ENCODE measurements at places on chromosomes 3 and 15. TPM values are rescaled to one million over a fixed set of nuclear protein-coding genes. Genes with fewer than 3 reads are reported as not detected.

MNS1 gene
- polyA plus RNA-seq: not detected

CLDN11 gene
- not detected for polyA plus RNA-seq

CAMP gene
- not detected for polyA plus RNA-seq

GNAT1 gene
- not detected for polyA plus RNA-seq

ZIC1 gene
- polyA plus RNA-seq: not detected

NR2F2 gene
- not detected for polyA plus RNA-seq

MINAR1 gene
- not detected for polyA plus RNA-seq

- H3K27ac ChIP-seq: no peak overlapping the region
- peaks cover 56% of the 10 kb centered on the region for H3K4me1 ChIP-seq
- DNase-seq: no peak
- H3K27me3 ChIP-seq: no peaks in the 10 kb centered on the region
Observed at GRCh38 chr3:171245796-171246765, 214.1 kb downstream of the TNIK start.

GRCh38 chr3:37075955-37076354 lies 82.6 kb downstream of the MLH1 start:
- no peaks in the 10 kb centered on the region for H3K27me3 ChIP-seq
- H3K27ac ChIP-seq: no peak overlapping the region
- no peak overlapping the region for H3K4me3 ChIP-seq
- peaks cover 3% of the 10 kb centered on the region for H3K36me3 ChIP-seq
- DNase-seq: no peak

DNA sequence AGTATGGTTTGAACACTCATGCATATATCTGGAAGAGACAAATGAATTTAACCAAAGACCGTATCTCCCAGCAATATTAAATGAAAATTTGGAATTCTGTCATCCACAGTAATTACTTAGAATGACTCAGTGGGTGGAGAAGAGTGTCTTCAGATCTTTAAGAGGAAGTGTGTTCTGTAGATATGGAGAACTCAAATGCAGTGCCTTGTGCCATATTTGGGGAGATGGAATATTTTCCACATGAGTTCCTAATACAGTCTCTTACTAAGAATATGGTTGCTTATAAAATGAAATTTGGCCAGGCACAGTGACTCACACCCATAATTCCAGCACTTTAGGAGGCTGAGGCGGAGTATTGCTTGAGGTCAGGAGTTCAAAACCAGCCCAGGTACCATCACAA lies 40.5 kb downstream of the ANO10 start:
- no peak overlapping the region for H3K27ac ChIP-seq
- H3K4me1 ChIP-seq: no peaks in the 10 kb centered on the region
- no peak for DNase-seq
- H3K36me3 ChIP-seq: no peaks in the 10 kb centered on the region

GRCh38 chr3:5054098-5054497 lies 68.0 kb upstream of the ARL8B start:
- DNase-seq: no peak

- DNase-seq: no peak
- no peaks in the 10 kb centered on the region for H3K27me3 ChIP-seq
- no peaks in the 10 kb centered on the region for H3K36me3 ChIP-seq
- H3K4me3 ChIP-seq: no peak overlapping the region
- H3K27ac ChIP-seq: no peak overlapping the region
Observed at GRCh38 chr3:106428565-106428994, 559.8 kb upstream of the CBLB start.

DNA sequence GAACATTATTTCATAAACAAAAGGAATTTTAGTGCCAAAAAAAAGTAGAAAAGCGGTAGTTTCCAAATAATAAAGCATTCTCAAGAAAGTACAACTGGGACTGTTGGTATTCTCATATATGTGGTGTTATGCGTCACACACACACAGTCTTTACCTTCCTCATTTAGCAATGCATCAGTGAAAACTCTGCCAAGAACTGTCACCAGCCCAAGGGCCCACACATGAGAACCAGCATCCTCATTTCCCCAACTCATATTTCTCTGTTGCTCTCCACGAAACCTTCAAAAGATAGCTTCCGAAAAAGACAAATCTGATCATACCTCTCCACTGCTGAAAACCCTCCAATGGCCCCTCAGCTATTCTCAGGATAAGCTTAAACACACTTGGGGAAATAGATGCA lies 150.7 kb downstream of the CADPS start:
- H3K36me3 ChIP-seq: no peaks in the 10 kb centered on the region
- H3K4me3 ChIP-seq: no peak overlapping the region
- no peak for DNase-seq
- H3K27me3 ChIP-seq: no peaks in the 10 kb centered on the region
- H3K27ac ChIP-seq: no peak overlapping the region

- H3K4me3 ChIP-seq: no peak overlapping the region
- peaks cover 63% of the 10 kb centered on the region for H3K36me3 ChIP-seq
- no peaks in the 10 kb centered on the region for H3K4me1 ChIP-seq
- no peak for DNase-seq
- H3K27me3 ChIP-seq: no peaks in the 10 kb centered on the region
Observed at GRCh38 chr3:47337656-47338055, 43.2 kb upstream of the PTPN23 start.

DNA sequence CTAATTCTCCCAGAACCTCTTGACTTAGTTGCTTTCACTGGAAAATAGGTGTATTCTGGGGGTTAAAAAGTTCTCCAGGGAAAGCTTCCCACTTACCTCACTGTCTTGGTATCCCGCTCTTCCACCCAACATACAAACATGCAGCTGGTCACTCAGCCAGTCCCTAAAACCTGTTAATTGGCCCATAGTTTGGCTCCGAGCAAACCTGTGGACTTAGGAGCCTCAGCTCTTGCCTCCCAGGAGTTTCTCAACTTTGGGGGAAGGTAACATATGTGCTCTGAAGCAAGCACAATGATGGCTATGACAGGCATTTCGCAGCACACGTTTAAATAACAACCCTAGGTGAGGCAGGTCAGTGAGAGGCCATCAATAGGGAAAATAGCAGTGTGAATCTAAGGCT lies 25.8 kb upstream of the LRRFIP2 start:
- no peaks in the 10 kb centered on the region for H3K36me3 ChIP-seq
- H3K4me1 ChIP-seq: no peaks in the 10 kb centered on the region
- no peak overlapping the region for H3K27ac ChIP-seq
- H3K27me3 ChIP-seq: no peaks in the 10 kb centered on the region
- DNase-seq: no peak

- H3K27me3 ChIP-seq: no peaks in the 10 kb centered on the region
- DNase-seq: no peak
- H3K4me1 ChIP-seq: no peaks in the 10 kb centered on the region
- no peak overlapping the region for H3K27ac ChIP-seq
Observed at GRCh38 chr15:99149366-99149765, 44.5 kb downstream of the SYNM start.

GRCh38 chr3:177286034-177286433 lies 88.8 kb upstream of the TBL1XR1 start:
- H3K36me3 ChIP-seq: no peaks in the 10 kb centered on the region
- peaks cover 19% of the 10 kb centered on the region for H3K4me1 ChIP-seq
- H3K4me3 ChIP-seq: no peak overlapping the region
- H3K27me3 ChIP-seq: no peaks in the 10 kb centered on the region

- DNase-seq: no peak
- H3K4me1 ChIP-seq: no peaks in the 10 kb centered on the region
- no peaks in the 10 kb centered on the region for H3K27me3 ChIP-seq
- H3K27ac ChIP-seq: no peak overlapping the region
Observed at GRCh38 chr3:110262896-110263295, 808.7 kb upstream of the NECTIN3 start.

- H3K4me1 ChIP-seq: no peaks in the 10 kb centered on the region
- H3K36me3 ChIP-seq: no peaks in the 10 kb centered on the region
- H3K27me3 ChIP-seq: no peaks in the 10 kb centered on the region
- H3K27ac ChIP-seq: no peak overlapping the region
Observed at GRCh38 chr3:168968609-168969008, 694.9 kb downstream of the MECOM start.

- no peaks in the 10 kb centered on the region for H3K36me3 ChIP-seq
- DNase-seq: no peak
- no peak overlapping the region for H3K4me3 ChIP-seq
- H3K4me1 ChIP-seq: no peaks in the 10 kb centered on the region
Observed at GRCh38 chr15:77664428-77664827, 31.7 kb upstream of the LINGO1 start.

DNA sequence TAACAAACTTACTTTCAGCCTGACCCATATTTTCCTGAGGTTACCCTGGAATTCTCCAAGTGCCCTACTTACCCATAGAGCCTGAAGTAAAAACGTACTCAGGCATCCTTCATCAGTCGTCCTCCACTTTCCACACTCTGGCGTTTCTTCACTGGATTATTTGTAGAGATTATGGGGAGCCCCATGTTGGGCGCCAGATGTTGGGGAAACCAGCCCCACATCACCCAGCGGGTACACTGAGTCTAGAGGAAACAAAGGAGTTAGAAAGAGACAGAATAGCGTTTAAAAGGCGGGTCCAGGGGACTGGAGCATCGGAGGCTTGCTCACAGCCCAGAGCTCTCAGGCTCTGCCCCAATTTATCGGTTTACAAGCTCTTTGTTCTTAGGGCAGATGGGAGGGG lies 9.7 kb upstream of the SLC28A2 start:
- H3K27me3 ChIP-seq: no peaks in the 10 kb centered on the region
- no peaks in the 10 kb centered on the region for H3K36me3 ChIP-seq
- DNase-seq: peak; percentile 0
- H3K27ac ChIP-seq: no peak overlapping the region

DNA sequence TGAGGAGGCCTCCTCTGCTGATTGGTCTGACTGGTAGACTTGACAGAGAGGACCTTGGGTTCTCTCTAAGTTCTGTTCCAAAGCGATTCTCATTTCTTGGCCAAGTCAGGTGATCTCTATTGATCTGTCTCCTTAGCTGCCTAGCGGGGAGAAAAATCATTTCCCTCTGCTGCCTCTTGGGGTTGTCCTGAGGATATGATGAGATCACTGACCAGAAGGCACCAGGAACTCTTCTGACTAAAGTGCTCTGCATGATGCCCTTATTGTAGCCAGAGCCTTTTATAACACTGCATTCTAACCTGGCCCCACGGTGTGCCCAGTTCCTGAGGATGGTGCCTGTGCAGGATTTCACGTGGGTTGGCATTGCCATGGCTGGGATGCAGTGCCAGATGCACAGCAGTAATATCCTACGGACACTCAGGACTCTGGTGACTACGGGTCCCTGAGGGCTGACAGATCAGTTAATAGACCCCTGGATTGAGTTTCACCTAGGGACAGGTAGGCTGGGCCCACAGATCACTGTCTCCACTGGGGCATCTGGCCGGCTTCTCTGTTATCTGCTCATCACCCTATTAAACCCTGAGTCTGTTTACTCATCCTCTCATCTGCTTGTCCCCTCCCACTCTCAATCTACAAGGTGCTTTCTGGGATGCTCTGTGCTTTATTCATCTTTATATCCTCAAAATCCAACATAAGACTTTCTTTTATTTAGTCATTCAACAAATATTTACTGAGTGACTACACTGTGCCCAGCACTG lies 3.9 kb upstream of the HEG1 start:
- H3K36me3 ChIP-seq: no peaks in the 10 kb centered on the region
- peaks cover 7% of the 10 kb centered on the region for H3K4me1 ChIP-seq
- H3K4me3 ChIP-seq: no peak overlapping the region
- no peak overlapping the region for H3K27ac ChIP-seq
- no peaks in the 10 kb centered on the region for H3K27me3 ChIP-seq
- no peak for DNase-seq

GRCh38 chr15:50116477-50116876 lies 2.6 kb downstream of the ATP8B4 start:
- no peaks in the 10 kb centered on the region for H3K4me1 ChIP-seq
- no peak overlapping the region for H3K4me3 ChIP-seq
- H3K27ac ChIP-seq: no peak overlapping the region
- H3K27me3 ChIP-seq: no peaks in the 10 kb centered on the region
- no peak for DNase-seq

DNA sequence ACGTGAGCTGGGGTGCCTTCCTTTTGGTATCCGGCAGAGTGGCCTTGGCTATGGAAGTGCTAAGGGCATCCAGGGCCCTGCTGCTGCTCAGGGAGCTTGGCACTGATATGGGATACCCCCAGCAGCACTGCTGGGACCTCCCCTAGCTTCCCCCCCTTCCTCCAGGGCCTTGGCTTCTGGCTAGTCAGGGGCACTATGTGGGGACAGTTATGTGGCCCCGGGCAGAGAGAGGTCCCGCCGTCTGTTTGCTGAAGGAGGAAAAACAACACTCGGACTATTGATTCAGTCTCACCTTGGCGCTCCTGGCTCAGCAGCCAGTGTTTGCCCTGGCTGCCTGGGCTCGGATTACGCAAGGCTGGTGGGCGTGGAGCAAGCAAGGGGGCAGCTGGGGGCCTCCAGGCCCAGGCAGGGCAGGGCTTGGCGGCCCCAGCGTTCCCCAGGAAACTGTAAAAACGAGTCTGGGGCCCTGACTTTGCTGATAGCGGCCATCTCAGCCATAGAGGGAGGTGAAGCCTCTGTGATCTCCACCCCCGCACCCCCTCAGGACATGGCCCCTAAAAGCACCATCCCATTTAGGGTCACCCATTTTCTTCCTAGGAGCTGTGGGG lies 5.7 kb downstream of the FURIN start:
- no peaks in the 10 kb centered on the region for H3K27me3 ChIP-seq
- peaks cover 44% of the 10 kb centered on the region for H3K4me1 ChIP-seq
- no peak for DNase-seq
- no peak overlapping the region for H3K4me3 ChIP-seq
